Activated T-cell treated with anti-CD3 and anti-CD28 coated beads, Interleukin-2, amount 50 U/mL, for 24 hours (primary cell): ENCODE measurements at places on chromosomes 1 and 21.
A peak's percentile ranks its signal among the peaks of the same experiment; 100 is the strongest.

DNA sequence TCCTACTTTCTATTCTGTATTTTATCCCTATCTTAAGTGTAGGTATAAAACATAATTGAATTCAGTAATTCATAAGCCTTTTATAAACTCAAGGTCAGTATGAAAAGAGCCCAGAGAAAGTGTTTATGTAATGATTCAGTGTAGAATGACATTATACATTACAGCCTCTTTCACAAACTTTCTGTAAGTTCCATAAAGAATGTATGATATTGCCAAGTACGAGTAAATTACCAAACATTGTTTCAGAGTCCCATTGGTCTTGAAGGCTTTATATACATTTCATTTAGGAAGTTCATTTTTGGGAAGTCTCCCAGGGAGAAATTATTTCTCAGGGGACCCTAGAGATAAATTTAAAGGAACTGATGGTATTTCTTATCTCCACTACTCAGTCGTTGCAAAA is 37.8 kb upstream of the VAMP3 start:
- no peak for DNase-seq

GRCh38 chr1:219490566-219490965 is 122.3 kb downstream of the ZC3H11B start:
- no peak for DNase-seq

DNA sequence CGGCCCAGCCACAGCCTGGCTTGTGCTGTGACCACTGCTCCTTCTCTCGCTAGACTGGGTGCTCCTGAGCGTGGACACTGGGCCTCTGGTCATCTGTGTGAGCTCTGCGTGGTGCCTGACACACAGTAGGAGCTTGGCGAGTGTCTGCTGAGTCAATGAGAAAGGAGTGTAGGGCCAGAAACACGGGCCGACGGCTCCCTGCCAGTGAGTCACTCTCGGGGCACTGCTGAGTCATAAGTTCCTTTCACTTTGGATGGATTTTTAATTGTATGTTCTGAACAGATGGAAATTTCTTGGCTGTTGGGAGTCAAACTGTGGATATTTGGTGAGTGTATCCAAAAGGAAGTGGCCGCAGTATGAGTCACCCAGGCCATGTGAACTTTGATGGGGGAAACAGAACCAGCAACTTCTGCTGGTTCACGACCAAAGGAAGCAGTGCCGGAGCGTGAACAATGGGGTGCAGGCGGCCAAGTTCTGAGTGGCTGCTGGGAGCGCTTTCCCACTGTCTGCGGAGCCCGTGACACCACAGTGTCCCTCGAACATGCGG is 41.0 kb upstream of the COL18A1 start:
- DNase-seq, result peak; percentile 47

GRCh38 chr1:116001739-116002487 is 25.6 kb downstream of the SLC22A15 start:
- no peak for DNase-seq

DNA sequence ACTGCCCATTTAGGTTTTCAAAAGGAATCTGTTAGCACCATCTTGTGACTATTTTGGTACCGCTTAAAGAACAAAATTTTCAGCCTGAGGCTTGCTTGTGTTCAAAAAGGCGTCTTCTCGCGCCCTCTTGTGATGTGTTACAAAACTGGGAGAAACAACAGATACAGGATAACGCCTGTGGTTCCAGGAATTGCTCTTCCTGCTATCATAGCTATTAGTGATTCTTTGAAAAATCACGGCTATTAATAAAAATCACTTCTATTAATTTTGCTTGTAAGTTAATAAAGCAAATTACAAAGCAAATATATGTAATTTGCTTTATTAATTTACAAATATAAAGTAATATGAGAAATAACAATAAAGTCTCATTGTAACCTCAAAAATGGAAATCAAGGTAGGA is 82.2 kb upstream of the ABCD3 start:
- DNase-seq, result no peak

GRCh38 chr1:65084066-65084465 is 63.9 kb upstream of the AK4 start:
- DNase-seq, result no peak

DNA sequence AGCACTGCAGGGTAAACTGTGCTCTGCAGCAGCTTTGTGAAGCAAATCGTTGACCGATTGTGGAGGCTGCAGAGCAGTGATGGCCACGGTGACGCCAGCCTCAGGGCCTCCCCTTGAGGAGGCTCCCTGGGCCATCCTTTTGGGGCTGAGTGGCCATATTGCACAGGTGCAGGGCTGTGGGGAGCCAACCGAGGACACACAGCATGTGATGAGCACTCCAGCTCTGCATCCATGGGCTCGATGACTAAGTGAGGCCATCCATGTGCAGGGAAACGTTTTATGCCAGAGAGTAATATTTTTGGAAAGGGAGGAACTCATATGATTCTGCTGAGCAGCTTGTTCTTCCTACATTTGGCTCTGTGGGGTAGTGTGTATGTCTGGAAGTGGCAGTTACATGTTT is 24.6 kb downstream of the KCNK1 start:
- DNase-seq, result no peak

GRCh38 chr21:42179316-42179715 is 39.6 kb upstream of the ABCG1 start:
- DNase-seq, result no peak

- peak; percentile 47 for DNase-seq
Observed at GRCh38 chr1:107936498-107937481, 28.2 kb downstream of the VAV3 start.

DNA sequence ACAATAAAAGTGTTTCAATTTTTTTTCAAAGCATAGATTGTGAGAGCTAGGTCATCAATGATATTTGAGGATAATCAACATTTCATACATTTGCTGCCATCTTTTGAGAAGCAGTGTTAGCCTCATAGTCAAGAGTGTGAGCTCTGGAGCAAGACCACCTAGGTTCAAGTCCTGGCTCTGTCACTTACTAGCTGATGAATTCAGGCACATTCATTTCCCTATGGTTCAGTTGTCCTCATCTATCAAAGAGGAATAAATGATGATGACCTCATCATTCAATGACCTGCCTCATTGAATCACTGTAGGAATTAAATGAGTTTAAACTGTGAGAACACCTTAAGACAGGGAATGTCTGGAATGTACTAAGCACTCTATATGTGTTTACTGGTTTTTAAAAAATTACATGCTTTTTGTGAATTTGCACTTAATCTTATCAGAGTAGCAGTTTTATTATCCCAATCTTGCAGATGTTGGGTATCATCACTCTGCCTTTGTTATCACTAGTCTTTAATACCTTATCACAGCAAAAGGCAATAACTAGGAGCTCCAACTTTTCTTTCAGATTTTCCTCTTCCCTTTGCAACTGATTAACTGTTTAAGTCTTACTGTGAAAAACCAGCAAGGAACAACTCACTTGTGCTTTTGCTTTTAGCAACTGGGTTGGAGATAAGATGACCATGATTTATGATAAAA is 47.4 kb downstream of the SLC30A10 start:
- DNase-seq, result no peak

- no peak for DNase-seq
Observed at GRCh38 chr1:7379441-7379971, 391.6 kb upstream of the VAMP3 start.

GRCh38 chr1:154975409-154976059 is 1.1 kb downstream of the CKS1B start:
- DNase-seq, result peak; percentile 78

DNA sequence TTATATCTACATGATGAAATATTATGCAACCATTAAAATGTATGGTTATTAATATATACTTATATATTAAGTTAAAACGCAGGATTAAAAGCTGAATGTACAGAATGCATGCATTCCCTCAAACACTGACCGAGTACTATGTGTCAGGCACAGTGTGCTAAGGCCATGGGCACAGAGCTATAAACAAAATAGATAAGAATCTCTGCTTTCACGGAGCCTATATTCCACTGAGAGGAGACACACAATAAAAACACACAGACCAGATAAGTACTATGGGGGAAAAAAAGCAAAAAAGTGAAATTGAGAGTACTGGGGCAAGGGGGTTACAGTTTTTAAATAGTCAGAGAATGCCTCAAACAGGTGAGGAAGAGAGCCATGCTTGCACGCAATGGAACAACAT is 62.7 kb downstream of the GPATCH2 start:
- DNase-seq, result no peak

- DNase-seq, result no peak
Observed at GRCh38 chr21:20971296-20971921, 26.8 kb upstream of the NCAM2 start.

GRCh38 chr21:45064618-45065399 is 9.6 kb upstream of the ADARB1 start:
- DNase-seq, result no peak

DNA sequence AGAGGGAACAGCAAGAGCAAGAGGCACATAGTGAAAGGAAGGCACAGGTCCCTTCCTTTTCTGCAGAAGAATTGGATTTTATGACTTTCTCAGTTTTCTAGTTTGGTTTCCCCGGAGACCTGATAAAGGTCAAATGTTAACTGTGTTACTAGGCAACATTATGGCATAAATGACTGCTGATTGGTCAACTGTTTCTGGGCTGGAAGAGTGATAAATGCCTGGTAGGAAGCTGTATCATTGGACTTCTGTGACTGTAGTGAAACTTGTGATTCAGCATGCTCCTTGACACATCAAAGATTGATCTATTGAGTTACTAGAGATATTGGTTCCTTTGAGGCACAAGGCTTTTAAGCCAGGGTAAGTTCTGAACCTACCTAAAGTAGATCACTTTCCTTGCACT is 55.7 kb downstream of the LRRC8C start:
- no peak for DNase-seq

DNA sequence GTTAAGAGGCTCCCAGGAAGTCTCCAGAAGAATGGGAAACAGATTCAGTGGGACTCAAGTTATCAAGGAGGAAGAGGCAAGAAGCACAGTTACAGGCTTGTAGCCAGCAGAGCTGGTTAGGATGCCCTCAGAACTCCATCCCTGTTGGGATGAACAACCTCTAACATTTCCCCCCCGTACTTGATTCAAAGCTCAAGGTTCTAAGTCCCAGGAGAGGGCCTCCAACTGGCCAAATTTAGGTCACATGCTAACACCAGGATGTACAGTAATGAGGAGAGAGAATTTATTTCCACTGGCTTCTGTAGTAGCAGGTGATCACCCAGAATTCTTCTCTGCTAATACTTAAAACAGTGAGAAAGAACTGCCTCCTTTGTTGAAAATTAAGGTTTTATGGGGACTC is 22.3 kb upstream of the HSPA13 start:
- DNase-seq, result no peak

GRCh38 chr1:107262467-107263286 is 121.8 kb downstream of the NTNG1 start:
- no peak for DNase-seq

GRCh38 chr1:1246577-1247340 is at the start of gene C1QTNF12:
TSS of gene C1QTNF12 (minus strand) at chr1:1246722. CDS start at chr1:1246690, 32 bp downstream.
- no peak for DNase-seq

- DNase-seq, result no peak
Observed at GRCh38 chr21:30194701-30195299, 21.1 kb downstream of the CLDN8 start.

DNA sequence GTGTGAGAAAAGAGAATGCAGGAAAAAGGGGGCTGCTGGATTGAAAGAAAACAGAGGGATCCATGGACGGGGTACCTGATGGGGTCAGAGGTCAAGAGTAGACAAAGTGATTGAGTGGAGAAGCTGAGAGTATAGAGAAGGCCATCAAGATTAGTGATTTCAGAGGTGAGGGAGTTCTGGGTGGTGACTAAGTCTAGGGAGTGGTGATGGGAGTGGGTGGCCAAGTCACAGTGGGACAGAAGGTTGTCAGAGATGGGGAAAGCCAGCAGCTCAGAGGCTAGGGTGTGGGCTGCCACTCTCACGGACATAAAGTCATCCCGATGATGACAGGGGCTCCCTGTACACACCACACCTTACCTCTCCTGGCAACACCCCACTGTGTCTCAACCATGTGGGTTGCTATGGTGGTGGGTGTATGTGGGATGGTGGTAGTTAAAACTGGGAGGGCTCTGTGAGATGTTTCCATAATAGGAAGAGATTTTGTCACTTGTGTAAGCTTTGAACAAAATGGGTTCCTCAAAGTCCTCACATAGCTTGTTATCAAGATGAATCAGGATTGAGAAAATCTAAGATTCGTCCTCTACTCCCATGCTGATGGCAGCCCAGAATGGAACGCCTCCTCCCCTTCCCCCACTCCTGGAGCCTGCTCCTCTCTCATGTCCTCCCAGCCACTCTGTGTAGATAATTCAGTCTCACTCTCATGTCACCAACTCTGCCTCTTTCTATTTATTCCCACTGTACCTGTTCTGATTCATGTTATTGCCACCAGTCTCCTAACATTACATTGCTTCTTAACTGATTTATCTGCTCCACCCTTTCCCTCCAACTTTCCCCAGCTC is 20.3 kb upstream of the CSF1 start:
- peak; percentile 67 for DNase-seq

DNA sequence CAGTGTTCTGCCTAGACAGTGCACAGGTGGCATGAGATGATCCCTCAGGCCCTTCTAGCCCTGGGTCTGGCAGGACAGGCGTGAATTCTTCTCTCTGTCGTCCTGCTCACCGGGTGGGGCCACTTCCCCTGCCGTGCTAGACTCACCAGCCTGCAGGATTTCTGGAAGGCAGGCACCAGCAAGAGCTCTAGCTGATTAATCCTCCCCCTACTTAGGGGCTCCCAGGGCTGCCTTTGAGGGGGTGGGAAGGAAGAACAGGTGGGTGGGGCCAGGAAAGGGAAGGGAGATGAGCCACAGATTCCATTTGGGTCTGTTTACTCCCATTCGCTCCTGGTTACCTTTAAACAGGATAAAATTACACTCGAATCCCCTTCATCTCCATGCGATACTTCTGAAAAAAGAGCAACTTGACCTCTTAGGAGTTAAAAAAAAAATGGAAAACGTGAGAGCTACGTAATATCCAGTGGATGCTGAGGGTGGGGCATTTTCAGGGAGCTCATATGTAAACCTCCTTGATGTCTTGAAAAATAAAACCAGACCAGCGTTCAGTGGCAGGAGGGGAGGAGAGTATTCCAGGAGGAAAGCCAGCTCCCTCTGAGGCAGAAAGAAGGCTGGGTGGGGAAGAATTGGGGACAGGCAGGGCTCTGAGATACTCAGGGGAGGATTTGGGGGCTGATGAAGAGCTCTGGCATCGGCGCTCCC is 665.5 kb downstream of the PTPRU start:
- no peak for DNase-seq

DNA sequence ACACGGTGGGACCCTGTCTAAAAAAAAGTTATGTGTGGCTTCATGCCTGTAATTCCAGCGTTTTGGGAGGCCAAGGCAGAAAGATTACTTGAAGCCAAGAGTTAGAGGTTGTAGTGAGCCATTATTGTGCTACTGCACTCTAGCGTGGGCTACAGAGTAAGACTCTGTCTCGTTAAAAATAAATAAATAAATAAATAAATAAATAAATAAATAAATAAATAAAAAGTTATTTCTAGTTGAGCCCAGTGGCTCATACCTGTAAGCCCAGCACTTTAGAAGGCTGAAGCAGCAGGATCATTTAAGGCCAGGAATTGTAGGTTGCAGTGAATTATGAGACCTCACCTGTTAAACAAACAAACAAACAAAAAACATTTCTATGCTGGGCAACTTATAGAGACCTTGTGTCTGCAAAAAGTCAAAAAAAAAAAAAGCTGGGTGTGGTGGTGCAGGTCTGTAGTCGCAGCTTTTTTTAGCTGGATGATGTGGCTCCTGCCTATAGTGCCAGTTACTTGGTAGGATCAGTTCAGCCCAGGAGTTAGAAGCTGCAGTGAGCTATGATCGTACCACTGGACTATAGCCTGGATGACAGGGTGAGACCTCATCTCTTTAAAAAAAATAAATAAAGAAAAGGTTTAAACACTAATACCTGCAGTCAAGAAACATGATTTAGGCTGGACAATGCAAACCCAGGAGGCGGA is 25.6 kb downstream of the GON4L start:
- DNase-seq, result no peak
